ENCODE measurements at places on chromosomes 13 and 19.

DNA sequence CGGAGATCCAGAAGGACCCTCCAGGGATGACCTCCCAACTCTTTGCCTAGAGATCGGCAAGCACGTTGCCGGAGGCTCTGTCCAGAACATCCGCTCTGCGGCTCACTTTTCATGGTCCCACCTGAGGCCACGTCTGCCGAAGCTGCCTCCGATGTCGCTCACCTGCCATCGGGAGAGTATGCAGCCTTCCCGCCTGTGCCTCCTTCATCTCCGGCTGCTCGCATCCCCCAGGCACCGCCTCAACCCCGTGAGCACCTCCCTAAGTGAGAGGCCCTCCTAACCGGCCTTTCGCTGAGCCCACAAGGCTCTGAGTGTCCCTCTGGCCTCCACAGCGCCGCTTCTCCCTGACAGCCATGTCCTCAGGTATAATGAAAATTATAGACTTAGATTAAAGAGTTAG lies 275.1 kb downstream of the EFNB2 start:
- DNase-seq: no peak

DNA sequence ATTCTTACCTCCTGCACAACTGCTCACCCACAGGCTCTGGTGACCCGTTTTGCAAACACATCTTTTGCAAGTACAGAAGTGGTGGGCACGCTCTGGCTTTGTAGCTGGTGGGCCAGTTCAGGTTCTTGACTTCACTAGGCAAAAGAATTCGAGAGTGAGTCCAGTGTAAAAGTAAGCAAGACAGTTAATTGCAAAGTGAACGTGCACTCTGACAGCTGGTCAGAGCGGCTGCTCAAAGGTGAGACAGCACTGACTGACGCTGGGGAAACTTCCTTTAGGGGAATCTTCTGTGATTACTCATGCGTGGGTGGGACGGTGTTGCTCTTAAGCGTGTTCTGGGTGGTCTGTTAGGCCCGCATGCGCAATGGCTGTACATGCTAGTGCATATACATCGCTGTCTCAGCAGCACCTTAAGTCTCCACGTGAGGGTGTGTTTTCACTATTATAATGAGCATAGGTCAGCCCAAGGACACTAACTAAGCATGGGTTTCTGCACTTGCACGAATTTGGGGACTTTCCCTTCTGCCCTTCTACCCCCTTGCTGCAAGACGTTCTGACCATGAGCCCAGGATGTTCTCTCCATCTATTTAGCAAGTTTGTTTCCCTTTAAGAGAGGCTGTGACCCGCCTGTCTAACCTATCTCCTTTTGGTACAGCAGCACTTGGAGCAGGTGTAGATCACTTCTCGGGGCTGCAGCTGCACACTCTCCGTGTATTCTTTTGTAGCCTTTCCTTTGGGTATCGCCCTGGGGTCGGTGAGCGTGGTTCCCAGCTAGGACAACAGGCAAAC lies 30.2 kb upstream of the CD33 start:
- DNase-seq: no peak

DNA sequence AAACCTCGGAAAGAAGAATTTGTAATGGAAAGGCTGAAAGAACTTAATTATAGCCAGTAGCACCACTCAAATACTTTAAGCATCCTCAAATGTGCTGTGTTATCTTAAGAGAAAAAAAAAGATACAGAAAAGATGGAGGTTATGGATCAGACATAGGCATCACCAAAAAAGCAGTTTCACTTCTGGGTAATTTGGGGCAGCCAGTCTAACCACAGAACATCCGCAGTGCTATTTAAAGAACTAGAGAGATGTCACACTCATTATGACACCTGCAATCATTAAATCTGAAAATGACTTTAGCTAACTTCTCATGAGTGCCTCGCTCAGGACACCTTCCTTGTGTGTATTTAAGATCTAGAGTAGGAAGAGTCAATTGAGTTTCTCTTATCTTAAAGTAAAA lies 211.8 kb downstream of the RBM26 start:
- DNase-seq: no peak

DNA sequence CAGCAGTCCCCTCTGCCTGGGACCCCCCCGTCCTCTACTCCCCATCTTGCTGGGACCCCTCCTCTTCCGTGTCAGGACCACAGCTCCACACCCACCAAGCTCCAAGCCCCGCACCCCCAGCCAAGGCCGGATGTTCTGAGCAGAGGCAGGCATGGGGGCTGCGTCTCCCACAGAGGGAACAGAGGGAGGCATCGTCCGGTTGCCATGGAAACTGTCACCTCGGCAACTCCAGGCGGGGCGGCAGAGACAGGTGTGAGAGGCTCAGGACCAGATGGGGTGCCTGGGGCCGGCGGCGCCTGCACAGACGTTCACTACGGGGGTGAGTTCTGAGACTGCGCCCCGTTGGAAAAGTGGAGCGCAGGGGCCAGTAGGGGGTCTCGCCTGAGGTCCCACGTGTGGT lies 5.4 kb downstream of the RNU6-9 start:
- no peak for DNase-seq

DNA sequence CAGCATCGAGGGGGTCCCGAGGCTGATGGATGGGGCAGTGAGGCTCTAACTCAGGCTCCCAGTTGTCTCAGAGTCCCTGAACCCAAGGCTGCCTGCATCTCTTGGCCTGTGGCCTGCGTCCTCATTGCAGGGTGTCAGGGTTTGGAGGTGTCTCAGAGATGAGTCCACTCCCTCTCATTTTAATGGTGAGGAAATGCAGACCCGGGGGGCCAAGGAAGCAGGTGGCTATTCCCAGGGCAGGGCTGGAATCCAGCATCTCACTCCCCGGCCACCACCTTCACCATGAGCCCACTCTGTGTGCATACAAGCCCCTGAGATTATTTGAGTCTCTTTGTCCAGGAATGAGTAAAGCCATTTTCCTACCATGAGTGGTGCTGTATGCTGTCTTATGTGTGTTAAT lies 21.4 kb downstream of the TEX29 start:
- no peak for DNase-seq

- DNase-seq: no peak
Observed at GRCh38 chr13:91168386-91168711, 179.1 kb upstream of the MIR17HG start.

- no peak for DNase-seq
Observed at GRCh38 chr19:7292950-7293761, 1.1 kb downstream of the INSR start.

- DNase-seq: no peak
Observed at GRCh38 chr19:7622933-7623685, 6.2 kb downstream of the XAB2 start.

DNA sequence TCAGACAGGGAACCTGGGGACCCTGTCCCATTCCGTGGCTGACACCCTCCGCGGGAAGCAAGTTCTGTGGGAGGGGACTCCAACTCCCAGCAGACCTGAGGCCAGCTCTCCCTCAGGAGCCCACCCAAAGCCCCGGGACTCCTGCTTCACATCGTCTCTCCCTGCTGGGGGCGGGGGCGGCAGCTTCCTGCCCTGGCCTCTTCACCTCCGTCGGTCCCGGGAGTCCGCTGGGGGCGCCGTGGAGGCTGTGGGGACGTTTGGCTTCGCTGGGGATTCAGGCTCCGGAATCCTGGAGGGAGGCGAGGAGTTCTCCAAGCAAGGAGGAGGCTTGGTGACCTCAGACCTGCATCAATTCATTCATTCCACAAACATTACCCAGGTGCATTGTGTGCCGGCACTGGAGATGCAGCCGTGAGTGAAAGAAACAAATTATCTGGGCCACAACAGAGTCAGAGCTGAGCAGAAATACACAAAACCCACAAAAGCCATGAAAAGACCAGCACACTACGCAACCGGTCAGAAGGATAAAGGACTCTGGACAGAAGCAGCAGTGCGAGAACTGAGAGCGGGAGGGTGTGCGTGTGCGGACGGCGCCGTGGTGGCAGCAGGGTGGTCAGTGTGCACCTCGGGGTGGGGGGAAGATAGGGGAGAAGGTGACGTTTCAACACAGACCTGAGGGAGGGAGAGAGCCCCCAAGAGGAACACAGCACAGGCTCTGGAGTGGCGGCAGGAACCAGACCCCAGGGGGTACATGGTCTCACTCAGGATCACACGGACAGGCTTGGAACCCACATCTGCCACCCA lies 19.0 kb downstream of the EPS8L1 start:
- DNase-seq: no peak

DNA sequence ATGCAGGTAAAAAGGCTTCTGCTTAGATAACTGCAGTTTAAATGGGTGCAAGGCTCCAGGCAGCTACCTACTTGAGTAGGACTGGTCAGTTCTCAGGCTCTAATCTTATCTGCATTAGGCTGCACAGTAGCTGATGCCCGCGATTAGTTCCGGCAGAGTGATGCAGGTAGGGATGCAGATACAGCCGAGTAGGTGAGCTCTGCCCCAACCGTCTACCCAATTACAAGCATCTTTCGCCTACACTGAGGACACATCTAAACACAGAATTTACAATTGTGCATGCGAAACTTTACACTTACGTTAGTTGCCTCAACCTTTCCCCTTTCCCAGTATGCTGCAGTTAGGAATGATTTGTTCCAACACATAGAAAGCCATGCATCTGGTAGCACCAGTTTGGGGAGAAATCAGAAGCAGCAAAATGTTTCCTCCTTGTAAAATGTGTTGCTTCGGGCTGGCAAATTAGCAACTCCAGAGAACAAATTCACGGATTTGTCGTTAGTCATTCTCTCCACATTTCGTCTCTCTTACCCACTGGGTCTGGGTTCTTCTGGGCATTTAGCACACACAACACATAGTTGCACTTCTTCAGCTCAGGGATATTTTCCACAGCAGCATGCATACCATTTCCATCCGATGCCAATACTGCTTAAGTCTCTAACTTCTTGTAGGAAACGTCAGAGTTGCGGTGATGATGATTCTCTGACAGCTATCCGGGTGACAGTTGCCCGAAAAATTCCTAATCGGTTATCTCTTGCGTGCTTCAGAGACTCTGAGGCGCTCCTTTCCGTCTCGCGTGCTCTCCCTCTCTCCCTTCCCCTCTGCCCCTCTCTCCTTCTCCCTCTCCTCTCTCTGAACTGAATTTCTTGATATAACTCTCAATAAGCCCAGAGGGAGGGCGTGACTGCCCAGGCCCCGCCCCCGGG lies at the start of gene PCDH9:
Gene PCDH9, minus strand, starts transcription at position 856 of the 923 bp plus-strand sequence. CDS start 1,896 bp downstream, outside the sequence.
- no peak for DNase-seq

DNA sequence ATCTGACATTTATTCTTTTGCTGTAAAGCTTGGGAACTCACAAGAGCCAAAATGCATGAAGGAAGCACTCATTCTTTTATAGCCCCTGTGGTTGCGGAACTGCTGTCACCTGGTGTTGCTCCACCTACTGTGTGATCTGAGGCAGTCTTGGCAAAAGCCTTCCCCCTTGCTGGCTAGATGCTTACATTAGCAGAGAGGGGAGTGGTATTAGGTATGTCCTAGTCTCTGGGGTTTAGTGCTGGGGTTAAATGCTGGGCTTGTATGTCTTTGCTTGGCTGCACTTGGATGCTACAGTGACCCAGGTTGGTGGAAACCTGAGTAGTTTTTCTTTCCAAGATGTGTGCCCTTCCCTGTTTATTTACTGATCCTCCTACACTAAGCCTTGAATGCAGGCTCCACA lies 99.3 kb downstream of the WDFY2 start:
- DNase-seq: no peak

DNA sequence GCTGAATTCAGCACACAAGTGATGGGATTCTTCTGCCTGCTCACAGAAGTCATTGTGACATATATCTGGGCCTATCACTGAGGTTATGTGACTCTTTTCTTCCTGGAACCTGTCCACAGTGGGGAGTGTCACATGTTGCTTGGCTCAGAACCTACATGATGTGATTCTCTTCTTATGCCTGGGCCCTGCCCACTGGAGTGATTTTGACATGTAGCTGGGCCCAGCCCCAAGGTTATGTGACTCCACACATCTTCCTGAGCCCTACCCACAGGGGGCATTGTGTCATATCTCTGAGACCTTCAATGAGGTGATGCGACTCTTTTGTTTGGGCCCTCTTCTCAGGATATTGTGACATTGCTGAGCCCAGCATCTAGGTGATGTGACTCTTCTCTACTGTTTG lies 17.4 kb upstream of the ZNF429 start:
- no peak for DNase-seq

DNA sequence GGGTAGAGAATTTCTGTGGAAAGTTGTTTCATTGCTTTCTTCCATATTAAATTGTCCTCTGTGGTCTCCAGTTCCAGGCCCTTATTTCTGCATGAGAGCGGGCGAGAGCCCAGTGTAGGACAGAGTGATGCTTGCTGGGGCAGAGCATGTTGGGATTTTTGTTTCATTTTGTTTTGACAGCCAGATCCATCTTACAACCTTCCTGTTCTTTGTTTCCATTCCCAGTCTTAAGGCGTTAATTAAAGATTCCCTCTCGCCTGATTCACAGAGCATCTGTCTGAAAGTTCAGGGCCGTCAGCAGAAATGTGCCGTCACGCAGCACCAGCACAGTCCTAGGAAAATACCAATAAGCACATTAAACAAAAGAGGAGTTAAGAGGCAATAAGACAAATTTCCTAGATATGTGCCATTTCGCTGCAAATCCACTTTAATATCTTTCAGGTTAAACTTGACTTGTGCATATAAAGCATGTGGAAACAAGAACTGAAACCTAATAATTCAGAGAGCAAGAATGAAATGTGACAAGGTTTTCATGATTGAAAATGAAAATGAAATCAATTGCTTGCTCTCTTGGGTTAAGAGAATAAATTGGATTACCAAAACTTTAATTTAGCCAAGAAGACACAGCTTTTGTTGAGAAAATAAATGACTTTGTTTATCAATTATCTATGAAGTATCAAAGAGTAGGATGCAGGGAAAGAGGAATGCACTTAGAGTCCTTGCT lies 210.7 kb upstream of the SLC10A2 start:
- no peak for DNase-seq

- no peak for DNase-seq
Observed at GRCh38 chr19:19595171-19595701, 23.3 kb downstream of the PBX4 start.

DNA sequence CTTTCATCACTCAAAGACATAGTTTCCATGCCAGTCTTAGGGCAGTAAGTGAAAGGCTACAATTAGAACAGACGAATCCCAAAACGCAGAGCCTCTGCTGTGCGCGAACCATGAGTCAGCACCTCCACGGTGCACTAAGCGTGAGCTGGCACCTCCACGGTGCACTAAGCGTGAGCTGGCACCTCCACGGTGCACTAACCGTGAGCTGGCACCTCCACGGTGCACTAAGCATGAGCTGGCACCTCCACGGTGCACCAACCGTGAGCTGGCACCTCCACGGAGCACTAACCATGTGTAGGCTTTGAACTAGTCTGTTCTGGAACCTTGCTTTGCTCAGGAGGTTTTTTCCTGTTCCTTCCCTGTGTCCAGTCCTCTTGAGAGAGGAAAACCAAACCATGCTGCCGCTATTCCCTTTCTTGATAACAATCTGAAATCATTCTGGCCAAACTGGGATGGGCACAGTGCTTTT lies 120.6 kb downstream of the IRS2 start:
- DNase-seq: no peak

GRCh38 chr19:20153281-20153680 lies 13.7 kb upstream of the ZNF486 start:
- no peak for DNase-seq

- DNase-seq: no peak
Observed at GRCh38 chr19:7130043-7130442, 60.5 kb downstream of the ZNF557 start.

DNA sequence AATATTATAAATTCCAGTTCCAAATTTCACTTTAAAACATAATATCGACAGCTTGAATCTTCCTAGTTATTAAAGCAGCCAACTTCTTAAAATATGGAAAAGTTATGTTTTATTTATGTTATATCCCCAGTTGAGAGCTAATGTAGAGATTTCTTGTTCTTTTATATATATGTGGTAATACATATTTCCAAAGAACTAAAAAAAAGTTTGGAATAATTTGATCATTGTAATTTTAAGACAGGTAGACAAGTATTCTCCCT lies 781 bp upstream of the TBC1D4 start:
- DNase-seq: no peak

Measured in fibroblast of skin of left quadriceps (primary cell).